Cerebellar nuclear complex (tissue), 1 donor: ENCODE measurements at places on chromosomes 16 and 17.

GRCh38 chr16:78976212-78976611, 624.3 kb downstream of the MAF start:
- DNase-seq, result no peak

GRCh38 chr17:13346081-13346533, 255.6 kb downstream of the HS3ST3A1 start:
- no peak for DNase-seq

DNA sequence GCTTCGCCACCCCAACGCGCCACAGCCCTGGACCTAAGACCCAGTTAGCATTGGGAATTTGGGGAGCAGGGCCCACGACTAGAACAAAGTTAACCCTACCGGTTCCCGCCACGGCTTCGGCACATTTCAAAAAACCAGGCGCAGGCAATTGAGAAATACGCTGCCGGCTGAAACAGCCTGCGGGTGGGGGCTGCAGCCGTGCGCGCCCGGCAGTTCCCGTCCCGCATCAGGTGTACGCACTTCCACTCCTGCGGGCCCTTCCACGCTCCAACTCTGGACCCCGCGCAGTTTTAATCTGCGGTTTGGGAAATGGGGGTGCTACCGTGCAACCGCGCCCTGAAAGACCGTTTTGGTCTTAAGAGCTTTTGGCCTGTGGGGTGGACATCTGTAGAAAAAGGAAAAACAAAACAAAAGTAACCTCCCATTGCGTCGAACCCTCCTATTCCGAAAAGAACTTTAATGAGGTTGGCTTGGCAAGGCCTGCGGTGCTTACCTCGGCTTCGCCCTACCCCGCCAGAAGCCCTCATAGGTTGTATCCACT, 7.1 kb downstream of the IRX5 start:
- no peak for DNase-seq

DNA sequence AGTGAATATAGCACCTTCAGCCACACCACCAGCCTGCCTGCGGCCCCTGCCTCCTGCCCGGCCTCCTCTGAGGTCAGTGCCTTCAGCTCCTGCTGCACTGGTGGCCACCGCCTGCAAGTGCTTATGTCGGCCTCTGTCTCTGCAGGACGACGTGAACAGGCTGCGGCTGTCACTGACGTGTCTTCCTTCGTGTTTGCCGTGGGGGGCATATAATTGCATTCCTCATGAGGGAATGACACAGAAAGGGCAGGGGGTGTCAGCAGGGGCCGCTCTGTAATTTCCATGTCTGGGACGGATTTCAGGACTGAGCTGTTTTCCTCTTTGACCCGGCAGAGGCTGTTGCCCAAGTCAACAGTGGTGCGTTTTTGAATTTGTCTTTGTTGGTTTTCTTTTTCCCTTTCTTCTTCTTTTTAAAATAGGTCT, 28.5 kb downstream of the CMIP start:
- DNase-seq, result no peak

DNA sequence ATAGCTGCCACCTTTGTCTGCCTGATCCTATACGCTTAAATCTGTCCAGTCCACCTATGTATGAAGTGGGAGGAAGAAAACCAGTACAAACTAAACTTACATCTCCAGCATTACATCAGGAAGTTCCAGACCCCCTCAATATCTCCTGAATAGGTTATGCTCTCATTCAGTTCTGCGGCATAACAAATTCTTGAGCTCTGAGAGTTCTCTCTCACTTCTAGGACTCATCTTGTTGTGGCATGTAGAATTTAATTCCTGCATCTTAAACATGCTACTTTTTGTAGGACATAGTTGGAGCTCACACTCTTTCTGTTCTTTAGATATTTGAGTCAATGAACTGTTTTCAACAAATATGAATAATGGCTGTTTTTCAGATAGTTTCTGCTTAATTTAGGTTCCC, 662.5 kb downstream of the CDH11 start:
- no peak for DNase-seq

- DNase-seq, result no peak
Observed at GRCh38 chr17:79444198-79444597, 166.7 kb downstream of the RBFOX3 start.

DNA sequence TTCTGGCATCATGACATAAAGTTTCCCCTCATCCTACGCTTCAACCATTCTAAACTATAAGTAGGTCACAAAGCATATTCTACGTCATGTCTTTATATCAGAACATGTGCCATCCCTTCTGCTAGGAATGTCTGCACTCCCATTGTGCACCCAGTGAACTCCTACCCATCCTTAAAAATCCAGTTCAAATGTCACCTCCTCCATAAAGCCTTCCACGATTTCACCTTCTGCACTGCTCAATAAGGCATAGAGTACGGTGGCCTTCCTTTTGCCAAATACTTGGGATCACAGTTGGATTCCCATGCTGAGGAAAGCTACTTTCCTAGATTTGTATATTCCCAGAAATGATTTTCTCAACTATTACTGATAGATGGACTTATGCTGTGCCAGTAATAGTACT, 186.3 kb upstream of the ZKSCAN2 start:
- DNase-seq, result no peak
